BJ (cell line): ENCODE measurements at places on chromosomes 6 and 20. TPM values are rescaled to one million over a fixed set of nuclear protein-coding genes. Genes with fewer than 3 reads are reported as not detected.

DNA sequence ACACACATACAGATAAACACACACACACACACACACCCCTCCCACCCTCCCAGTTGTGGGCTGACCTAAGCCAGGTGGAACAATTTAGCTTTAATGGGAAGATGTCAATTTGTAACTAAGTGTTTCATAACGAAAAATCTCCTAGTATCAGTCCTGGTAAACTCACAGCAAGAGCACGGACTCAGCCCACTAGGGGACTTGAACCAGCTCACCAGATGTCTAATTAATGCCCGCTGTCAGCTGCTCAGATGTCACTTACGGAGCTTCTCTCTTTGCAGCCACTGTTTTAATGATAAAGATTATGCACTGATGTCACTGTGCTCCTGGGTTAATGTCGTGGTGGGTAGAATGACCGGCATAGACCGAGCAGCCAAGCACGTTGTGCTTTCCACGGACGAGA is 116.6 kb upstream of the INSM1 start:
- DNase-seq, result no peak

- DNase-seq, result no peak
These were observed 29.1 kb downstream of the RREB1 start for GRCh38 chr6:7136859-7137334.

The BEND6 gene
- polyA plus RNA-seq, result 4.8 and 9.8 TPM in 2 replicates

The TREM1 gene
- 0.11 and 0.20 TPM in 2 replicates for polyA plus RNA-seq

DNA sequence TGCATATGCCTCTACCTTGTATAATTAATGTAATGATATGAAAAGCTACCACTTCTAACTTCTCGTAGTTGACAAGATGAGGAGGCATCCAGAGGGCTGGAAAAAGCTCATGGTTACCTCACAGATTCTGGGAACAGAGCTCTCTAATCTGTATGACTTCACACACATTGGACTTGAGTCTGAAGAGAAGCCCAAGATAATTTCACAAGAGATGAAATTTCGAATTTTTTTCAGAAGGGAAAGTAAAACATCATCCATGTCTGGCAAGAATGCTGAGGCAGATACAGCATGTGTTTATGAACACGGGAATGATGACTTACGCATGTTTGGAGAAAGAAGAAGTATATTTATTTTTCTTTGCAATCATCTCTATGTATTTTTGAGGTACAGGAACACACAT is 141.8 kb upstream of the TENT5A start:
- no peak for DNase-seq

DNA sequence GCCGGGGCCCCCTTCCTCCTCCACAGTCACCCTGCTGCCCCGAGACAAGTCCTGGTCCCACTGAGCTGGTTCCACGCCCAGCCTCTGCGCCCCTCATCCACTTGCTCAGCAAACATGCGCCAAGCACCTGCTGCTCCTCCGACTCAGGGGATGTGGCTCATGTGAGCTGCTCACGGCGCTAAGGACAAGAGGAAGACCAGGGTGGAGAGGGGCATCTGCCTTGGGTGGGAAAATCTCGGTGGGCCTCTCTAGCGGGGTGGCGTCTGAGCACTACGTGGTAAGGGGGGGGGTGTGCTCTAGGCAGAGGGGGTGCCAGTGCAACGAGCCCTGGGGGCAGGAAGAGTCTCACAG is 4.5 kb downstream of the LAMA5 start:
- no peak for DNase-seq

The UST gene
- 6.8 and 11.6 TPM in 2 replicates for polyA plus RNA-seq

DNA sequence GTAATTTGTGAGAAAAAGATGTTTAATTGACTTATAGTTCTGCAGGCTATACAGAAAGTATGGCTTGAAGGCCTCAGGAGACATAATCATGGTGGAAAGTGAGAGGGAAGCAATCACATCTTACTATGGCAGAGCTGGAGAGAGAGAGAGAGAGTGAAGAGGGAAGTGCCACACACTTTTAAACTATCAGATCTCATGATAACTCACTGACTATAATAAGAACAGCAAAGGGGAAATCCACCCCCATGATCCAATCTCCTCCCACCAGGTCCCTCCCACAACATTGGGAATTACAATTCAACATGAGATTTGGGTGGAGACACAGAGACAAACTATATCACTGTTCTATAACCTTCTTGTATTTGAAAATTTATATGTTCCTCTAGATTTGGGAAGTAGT is 117.2 kb upstream of the BMP5 start:
- no peak for DNase-seq

DNA sequence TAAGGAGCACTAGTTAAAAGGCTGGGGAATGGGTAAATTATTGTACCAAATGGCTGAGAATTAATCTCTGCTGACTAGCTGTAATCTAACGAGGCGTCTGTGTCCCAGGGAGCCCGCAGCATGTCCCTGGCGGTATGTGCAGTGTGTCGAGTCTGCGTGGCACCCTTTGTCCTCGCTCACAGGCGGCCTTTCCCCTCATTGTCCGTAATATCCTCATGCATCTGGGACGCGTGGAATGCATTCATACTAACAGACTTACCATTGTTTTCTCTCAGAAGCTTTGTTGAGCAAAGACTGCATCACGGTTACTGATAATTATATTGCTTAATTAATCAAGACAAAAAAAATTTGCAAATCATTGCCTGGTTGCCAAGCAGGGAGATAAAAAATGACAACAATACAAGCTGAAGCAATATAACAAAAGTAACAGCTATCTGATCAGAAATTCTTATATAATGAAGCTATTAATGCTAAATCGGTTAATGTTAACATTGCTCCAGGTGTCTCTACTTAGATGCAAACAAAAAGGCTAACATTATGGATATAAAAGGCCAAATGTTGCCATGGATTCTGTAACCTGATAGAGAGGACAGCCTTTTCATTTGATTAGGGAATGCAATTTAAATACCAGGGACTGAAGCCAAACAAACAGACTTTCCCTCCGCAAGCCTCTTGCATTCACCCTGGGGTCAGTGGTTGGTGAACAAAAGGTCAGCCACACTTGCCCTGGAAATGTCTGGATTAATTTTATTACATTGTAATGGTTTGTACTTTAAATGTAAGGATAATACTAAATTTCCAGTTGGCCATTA is 124.8 kb downstream of the INSM1 start:
- no peak for DNase-seq

The SOBP gene
- 0.02 TPM in 1 of 2 replicates, not detected in the other for polyA plus RNA-seq

- DNase-seq, result peak; percentile 9
These were observed 97.2 kb downstream of the KIF16B start for GRCh38 chr20:16476032-16476431.

The C6orf58 gene
- polyA plus RNA-seq, result 0.06 TPM in 1 of 2 replicates, not detected in the other

The PRPH2 gene
- polyA plus RNA-seq, result 1.7 and 2.3 TPM in 2 replicates

The EPB41L1 gene
- polyA plus RNA-seq, result 12.4 and 20.2 TPM in 2 replicates

The PPT2 gene
- polyA plus RNA-seq, result 24.2 and 31.9 TPM in 2 replicates

The SEL1L2 gene
- 0.38 and 0.86 TPM in 2 replicates for polyA plus RNA-seq

The C20orf202 gene
- polyA plus RNA-seq, result not detected in 2 replicates

- no peak for DNase-seq
These were observed 60.5 kb downstream of the RSPH3 start for GRCh38 chr6:158939255-158940159.

The FILIP1 gene
- polyA plus RNA-seq, result 0.44 and 0.63 TPM in 2 replicates

DNA sequence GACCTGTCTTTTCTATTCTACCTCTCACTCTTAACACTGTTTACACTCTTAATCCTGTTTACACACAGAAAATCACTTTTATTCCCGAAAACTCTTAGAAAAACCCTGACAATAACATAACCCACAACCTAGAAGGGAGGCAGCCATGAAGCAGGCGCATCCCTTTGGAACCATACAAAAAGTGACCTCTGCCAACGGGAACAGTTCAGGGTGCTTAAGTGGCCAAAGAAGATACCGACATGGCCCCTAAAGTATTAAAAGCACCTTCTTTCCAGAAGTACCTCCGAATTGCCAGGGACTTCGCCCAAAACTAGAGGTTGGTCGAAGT is 490 bp downstream of the MMUT start:
- no peak for DNase-seq
